ENCODE measurements at places on chromosomes 3 and 15. TPM values are rescaled to one million over a fixed set of nuclear protein-coding genes. Genes with fewer than 3 reads are reported as not detected.

GRCh38 chr3:18415839-18416238, 9.3 kb downstream of the SATB1 start:
- DNase-seq, result no peak
- H3K4me3 ChIP-seq, result no peak overlapping the region
- H3K36me3 ChIP-seq, result no peaks in the 10 kb centered on the region
- no peak overlapping the region for H3K27ac ChIP-seq
- no peaks in the 10 kb centered on the region for H3K27me3 ChIP-seq
- H3K4me1 ChIP-seq, result no peaks in the 10 kb centered on the region

- peaks cover 7% of the 10 kb centered on the region for H3K4me1 ChIP-seq
- 0 out of 2 replicates have a peak, but pooled peaks cover 1% of the 10 kb centered on the region for H3K27me3 ChIP-seq
- no peaks in the 10 kb centered on the region for H3K36me3 ChIP-seq
Observed at GRCh38 chr3:175591375-175591774, 732.2 kb downstream of the NAALADL2 start.

Gene PPM1L
- 1.3 TPM for total RNA-seq

Gene TBC1D5
- 38.2 TPM for total RNA-seq

Gene SLC22A13
- 0.17 TPM for total RNA-seq

Gene GABRR3
- total RNA-seq, result not detected

All from HFFc6 (cell line).